ENCODE measurements at places on chromosomes 6 and 20.
A peak's percentile ranks its signal among the peaks of the same experiment; 100 is the strongest.

DNA sequence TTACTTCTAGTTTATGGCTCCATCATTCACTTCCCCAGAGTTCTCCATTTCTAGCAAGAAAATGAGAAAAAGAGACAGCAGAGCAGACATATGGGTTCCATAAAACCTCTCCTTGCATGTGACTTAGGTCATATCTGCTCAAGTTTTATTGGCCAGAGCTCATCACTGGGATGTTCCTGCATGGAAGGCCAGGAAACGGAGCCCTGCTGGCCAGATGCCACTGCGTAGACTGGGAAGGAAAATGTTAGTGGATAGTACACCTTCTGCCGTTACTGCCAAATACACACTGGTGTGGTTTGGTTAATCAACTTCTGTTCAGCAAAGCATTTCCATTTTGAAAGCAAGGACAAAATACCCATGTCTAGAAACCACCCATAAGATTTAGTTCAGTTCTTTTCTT is 220.6 kb upstream of the TSHZ2 start:
- DNase-seq: no peak

DNA sequence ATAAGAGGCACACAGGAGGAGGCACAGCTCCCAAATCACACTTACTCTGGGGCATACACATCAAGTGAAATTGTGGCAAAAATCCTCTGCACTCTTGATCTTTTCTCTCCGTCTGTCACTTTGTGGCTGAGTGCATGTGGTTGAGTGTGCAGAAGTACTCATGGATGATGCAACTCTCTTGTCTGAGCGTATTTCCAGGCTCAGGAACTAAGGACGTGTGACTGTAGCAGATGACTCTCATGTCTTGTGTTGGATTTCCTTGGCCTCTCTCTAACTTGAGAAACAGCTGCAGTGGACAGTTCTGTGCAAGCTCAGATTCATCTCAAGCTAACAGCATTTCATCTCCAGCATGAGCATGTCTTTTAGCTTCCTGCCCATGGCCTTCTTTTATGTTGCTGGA is 245.4 kb upstream of the FLRT3 start:
- no peak for DNase-seq

DNA sequence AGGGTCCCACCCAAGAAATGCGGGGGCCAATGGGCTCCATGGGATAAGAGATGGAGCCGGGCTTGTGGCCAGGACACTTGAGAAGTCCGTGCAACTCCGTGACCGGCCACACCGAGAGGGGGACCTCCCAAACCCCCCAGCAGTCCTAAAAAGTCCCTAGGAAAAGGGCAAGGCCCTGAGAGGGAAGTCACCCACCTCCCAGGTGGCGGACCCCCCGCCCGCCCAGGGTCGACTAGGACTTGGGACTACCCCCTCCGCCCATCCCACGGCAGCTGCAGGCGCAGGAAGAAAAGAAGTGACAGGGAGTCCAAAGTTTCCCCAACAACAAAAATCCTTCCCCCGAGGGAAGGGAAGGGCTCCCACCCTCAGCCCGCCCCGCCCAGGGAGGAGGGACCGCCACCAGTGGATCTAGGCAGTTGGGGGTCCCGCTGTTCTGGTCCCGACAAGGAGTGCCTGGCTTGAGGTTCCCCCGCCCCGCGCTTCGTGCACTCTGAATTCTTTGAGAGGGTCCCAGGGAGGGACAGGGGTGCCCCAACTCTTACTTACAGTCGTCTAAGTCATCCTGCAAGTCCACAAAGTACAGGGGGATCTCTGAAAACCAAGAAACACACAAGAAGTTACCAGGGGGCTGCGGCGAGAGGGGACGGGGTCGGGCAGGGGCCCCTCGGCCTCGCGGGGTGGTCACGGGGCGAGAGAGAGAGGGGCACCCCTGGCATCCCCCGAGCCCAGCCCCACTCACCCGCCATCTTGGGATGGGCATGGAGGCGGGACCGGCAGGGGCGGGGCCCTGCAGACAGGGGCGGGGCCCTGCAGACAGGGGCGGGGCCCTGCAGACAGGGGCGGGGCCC is 611 bp upstream of the RAB22A start:
- peak; percentile 66 for DNase-seq

- DNase-seq: no peak
Observed at GRCh38 chr6:167722634-167723309, 103.9 kb upstream of the AFDN start.

DNA sequence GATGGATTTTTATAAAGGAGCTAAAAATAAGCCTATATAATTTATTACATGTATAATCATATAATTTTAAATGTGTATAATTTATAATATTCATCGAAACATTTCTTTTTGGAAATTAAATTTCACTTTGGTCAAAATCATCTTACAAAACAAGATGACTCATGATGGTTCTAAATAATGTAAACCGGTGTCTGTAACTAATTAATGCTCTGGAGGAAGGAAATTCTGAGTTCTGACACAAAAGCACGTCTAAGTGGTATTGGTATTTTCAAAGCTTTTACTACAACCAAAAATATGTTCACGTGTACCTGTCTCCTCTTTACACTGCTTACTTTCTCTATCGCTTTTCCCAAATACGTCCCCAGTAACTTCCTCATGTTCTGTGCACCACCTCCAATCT is 134.1 kb downstream of the MTHFD1L start:
- DNase-seq: no peak
